A549 treated with CpdA at 1 μM for 4 hours (cell line): ENCODE measurements at places on chromosomes 11 and 22. TPM values are rescaled to one million over a fixed set of nuclear protein-coding genes. Genes with fewer than 3 reads are reported as not detected.

MS4A3 gene
- not detected in 5 replicates for total RNA-seq

TMEM191C gene
- total RNA-seq, result 0.61 to 1.1 TPM (median 0.87 TPM) in 5 replicates

C11orf16 gene
- total RNA-seq, result not detected in 5 replicates

LRRC4C gene
- total RNA-seq, result not detected in 5 replicates

SMIM38 gene
- 0.03 to 0.13 TPM (median 0.13 TPM) in 3 of 5 replicates, not detected in the others for total RNA-seq

CCDC34 gene
- 29.2 to 35.2 TPM (median 33.7 TPM) in 5 replicates for total RNA-seq

CD3E gene
- total RNA-seq, result not detected in 5 replicates
